ENCODE measurements at places on chromosomes 1 and 21. TPM values are rescaled to one million over a fixed set of nuclear protein-coding genes. Genes with fewer than 3 reads are reported as not detected.

DNA sequence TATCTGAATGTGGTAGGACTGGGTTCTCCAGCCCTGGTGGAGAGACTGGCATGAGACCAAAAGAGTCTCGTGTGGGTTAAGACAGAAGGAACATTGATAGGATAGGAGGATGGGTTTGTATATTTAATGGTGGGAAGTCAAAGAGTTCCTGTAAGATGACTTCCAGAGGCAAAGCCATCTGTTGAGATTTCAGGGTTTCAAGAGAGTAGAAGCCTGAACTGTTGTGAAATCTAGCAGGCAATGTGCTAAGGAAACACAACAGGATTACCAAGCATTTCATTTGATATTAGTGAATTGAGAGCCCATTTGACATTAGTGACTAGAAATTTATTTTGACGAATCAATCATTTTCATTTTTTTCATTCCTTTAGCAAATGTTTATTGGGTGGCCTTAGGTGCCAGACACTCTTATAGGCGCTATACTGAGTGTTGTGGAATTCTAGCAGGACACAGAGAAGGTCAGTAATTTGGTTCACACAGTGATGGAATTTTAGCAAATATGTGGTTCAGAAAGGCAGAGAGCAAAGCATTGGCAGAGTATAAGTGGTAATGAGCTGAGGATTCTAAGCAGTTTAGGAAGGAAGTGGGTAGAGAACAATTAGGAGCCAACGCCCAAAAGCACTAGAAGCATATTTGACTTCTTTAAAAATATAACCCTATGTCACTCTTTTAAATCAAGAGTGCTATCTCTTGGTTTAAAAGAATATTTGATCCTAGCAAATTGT is 149.3 kb downstream of the AK5 start:
- H3K4me1 ChIP-seq = peaks cover 15% of the 10 kb centered on the region
- no peak overlapping the region for H3K27ac ChIP-seq
- H3K4me3 ChIP-seq = no peak overlapping the region
- no peaks in the 10 kb centered on the region for H3K27me3 ChIP-seq
- no peak for DNase-seq

The VHLL gene
- not detected for total RNA-seq

The SZT2 gene
- total RNA-seq = 58.4 TPM

- H3K27me3 ChIP-seq = peaks cover 8% of the 10 kb centered on the region
- no peak overlapping the region for H3K4me3 ChIP-seq
Measured at GRCh38 chr1:9009438-9010370, 16.5 kb downstream of the SLC2A7 start.

The SYNC gene
- not detected for total RNA-seq

The C1orf167 gene
- not detected for total RNA-seq

The MIXL1 gene
- total RNA-seq = not detected

GRCh38 chr1:46670134-46670533 is 1.5 kb upstream of the TEX38 start:
- peaks cover 20% of the 10 kb centered on the region for H3K36me3 ChIP-seq
- DNase-seq = no peak
- no peaks in the 10 kb centered on the region for H3K27me3 ChIP-seq
- H3K27ac ChIP-seq = no peak overlapping the region
- H3K4me1 ChIP-seq = peaks cover 26% of the 10 kb centered on the region

GRCh38 chr21:27451116-27451515 is 484.2 kb upstream of the ADAMTS5 start:
- H3K27me3 ChIP-seq = no peaks in the 10 kb centered on the region
- H3K4me3 ChIP-seq = no peak overlapping the region
- H3K27ac ChIP-seq = no peak overlapping the region
- H3K4me1 ChIP-seq = no peaks in the 10 kb centered on the region

The DMBX1 gene
- not detected for total RNA-seq

Measured in activated T-helper 2 cell treated with anti-CD3 and anti-CD28 coated beads, Interferon-gamma antibody, Interleukin-2, Interleukin-4, amounts not matched to agents 10 μg/mL and 5 μg/mL and 100 μg/mL, durations not matched to agents 14 hours and 24 hours and 36 hours (primary cell).